ENCODE measurements at places on chromosomes 12 and 14.

DNA sequence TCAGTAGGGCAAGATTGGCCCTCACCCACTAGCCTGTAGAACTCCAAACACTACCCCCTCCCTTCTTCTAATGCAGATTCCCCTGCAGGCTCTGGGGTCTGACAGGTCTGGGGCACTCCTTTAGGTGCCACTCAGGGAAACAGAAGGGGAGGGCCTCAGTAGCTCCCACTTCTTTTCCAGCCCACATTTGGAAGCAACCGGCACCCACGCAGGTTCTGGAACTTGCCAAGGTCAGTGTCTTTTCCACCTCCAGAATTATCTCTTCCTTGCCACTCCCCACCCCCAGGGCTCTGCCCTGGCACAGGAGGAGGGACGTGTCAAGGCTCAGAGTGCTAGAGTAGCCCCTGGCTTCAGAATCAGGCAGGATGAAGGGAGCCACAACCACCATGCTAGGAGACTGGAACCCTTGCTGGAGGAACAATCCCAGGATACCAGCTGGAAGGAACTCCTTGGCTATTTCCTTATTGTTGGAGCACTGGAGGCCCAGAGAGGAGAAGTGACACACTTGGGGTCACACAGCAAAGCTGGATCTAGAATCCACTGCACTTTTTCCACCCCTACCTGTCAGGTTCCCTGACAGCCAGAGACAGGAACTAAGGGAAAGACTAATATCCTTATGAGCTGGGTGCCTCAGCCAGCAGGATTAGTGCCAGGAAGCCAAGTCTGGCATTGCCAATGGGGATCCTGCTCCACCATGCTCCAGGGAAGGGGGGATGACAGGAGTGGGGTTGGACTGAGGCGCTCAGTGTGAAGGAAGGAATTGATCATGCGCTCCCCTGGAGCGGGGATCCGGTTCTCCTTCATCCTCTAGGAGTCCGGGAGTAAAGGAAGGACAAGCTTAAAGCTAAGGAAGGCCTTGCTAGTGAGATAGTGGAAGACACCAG, 1.8 kb upstream of the FIGNL2 start:
- no peak for DNase-seq

GRCh38 chr12:19901841-19902240, 462.5 kb downstream of the AEBP2 start:
- no peak for DNase-seq

DNA sequence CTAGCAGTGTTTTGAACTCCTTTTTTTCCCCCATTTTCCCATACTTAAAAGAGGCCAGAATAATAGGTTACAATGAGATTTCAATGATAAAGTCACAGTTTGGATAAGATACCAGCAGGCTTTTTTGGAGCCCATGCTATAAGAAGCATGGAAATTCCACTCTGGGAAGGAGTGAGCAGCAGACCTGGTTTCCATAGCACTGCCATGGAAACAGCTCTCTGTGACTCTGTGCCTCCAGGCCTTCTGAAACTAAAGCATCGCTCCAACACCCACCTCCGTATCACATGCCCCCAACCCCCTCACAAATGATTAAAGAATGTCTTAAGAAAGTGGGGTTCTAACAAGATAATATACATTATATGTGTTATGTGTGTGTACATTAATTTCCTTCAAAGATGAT, 165.0 kb downstream of the GRIN2B start:
- DNase-seq: no peak

GRCh38 chr12:5177096-5177495, 133.4 kb downstream of the KCNA5 start:
- no peak for DNase-seq

DNA sequence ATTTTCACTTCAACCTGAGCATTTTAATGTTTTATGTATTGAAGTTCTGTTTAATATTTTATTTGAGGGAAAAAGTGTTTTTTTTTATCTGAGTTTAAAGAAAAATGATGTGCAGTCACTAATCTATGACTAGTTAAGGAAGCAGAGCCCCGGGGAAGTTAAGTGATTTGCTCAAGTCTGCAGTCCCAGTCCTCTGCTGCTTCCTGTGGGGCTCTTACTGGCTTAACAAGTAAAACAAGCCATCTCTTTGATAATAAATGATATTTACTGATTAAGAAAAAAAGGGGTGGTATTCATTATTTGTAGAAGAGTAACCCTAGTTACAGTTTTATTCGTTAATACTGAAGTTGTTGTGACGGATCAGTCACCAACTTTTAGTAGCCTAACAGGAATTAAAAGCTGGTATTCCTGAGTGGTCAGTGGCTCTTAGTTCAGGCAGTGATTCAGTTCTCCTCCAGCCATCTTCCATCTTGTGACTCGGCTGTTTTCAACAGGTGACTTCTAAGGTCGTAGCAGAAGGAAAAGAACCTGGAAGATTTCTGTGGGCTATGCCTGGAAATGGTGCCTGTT, 21.7 kb downstream of the BICDL1 start:
- DNase-seq: no peak

GRCh38 chr12:90102957-90103652, 394.5 kb upstream of the ATP2B1 start:
- DNase-seq: peak; percentile 56

GRCh38 chr12:90972226-90972625, 17.2 kb upstream of the CCER1 start:
- no peak for DNase-seq

- no peak for DNase-seq
These were observed 244.2 kb downstream of the SOX5 start for GRCh38 chr12:23704992-23705943.

DNA sequence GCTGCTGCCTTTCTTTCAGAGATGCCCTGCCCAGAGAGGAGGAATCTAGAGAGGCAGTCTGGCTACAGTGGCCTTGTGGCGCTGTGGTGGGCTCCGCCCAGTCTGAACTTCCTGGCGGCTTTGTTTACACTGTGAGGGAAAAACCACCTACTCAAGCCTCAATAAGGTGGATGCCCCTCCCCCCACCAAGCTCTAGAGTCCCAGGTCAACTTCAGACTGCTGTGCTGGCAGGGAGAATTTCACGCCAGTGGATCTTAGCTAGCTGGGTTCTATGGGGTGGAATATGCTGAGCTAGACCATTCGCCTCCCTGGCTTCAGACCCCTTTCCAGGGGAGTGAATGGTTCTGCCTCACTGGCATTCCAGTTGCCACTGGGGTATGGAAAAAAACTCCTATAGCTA, 25.6 kb downstream of the SPATA7 start:
- DNase-seq: no peak

GRCh38 chr14:99571303-99571986, 32.6 kb downstream of the CCDC85C start:
- no peak for DNase-seq

- DNase-seq: peak; percentile 89
These were observed 21.2 kb downstream of the PRPF40B start for GRCh38 chr12:49644620-49644994.

DNA sequence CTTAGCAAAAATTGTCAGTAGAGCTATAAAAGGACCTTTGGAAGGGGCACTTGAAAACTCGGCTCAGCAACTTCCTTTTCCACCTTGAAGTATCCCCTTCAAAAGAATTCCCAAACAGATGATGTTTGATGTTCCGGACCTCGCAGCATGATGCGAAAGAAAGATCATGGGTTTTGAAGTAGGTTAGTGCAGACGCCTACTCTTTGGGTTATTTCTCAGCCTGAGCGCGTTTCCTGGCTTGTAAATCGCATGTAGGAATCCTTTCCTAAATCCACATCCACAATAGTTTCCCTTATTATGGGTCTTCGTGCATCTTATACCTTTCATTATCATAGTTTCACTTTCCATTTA, 584 bp upstream of the NEDD1 start:
- no peak for DNase-seq

GRCh38 chr12:49963976-49964815, 2.5 kb downstream of the AQP5 start:
- no peak for DNase-seq

DNA sequence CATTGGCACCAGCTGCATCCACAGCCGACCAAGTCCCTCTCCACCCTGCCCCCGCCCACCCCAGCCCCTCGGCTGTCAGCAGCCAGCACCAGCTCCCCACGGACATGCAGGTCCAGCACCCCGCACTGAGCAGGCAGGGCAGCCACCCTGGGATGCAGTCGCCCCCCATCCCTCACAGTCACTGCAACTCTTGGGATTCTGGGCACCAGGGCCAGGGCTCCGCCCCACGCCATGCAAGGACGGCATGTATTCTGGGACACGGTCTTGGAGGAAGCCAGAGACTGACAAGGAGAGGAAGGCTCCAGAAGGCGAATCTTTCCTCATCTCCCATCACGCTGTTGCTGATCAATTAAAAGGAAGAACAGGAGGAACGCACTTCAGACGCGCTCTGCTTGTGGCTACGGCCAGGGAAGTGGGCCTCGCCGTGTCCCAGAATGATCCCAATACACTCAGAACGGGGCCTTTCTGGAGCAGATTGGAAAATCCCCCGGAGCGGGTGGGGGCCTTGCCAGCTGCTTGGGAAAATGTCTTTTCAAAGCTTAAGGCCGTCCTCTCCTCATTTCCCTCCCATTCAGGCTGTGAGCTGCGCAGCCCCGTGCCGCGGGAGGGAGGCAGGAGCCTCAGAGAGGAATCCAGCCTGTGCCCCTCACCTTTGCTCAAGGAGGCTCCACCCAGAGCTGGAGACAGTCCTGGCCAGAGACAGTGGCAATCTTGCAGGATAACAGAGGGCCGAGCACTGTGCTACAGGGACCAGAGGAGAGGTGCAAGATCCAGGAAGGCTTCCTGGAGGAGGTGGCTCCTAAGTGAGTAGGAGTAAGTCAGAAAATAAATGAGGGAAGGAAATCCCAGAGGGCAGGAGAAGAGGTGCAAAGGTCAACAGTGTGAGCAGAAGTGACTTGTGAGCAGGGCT, 54.1 kb upstream of the DIO3 start:
- DNase-seq: no peak

- DNase-seq: no peak
These were observed 21.5 kb upstream of the SLC25A3 start for GRCh38 chr12:98572010-98572409.

GRCh38 chr12:41277100-41277945, 89.2 kb downstream of the PDZRN4 start:
- peak; percentile 64 for DNase-seq

- no peak for DNase-seq
These were observed 66.5 kb upstream of the MON2 start for GRCh38 chr12:62400135-62400534.

GRCh38 chr12:48008950-48009349, 4.7 kb upstream of the COL2A1 start:
- DNase-seq: no peak

DNA sequence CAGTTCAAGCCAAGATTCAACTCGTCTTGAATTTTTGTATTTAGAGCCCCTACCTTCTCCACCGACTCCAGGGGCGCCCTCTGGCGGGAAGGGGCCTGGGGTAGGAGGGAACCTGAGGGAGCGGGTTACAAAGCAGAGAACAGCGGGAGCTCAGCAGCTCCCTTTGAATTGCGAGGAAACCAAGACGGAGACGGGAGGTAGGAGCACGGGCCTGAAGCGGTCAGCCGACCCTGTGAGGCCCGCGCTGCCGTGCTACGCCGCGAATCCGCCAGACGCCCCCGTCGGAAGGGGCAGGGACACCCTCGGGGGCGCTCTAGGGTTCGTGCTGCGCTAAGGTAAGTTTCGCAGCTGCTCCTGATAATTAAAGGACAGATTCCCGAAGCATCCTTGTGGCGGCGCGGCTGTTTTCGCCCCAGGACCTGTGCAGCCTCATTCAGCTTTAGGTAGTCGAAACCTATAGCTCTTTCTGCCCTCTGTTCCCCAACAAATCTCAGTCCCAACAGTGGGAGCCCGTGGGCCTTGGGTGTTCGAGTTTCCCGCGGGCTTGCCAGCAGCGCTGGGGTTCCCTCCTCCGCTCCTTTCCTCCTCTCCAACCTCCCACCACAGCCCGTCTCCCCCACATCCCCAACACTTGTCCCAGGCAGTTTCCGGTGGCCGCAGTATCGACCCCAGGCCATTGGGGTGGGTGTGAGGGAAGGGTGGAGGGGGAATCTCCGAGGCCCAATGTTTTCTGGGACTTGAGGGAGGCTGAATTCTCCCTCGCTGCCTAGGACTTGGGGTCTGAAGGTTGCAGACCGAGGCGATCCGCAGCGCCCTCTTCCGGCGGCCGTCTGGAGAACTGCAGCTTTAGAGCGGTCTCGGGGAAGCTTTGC, 5.1 kb upstream of the NKX2-1 start:
- DNase-seq: peak; percentile 46

- DNase-seq: peak; percentile 18
These were observed 36.7 kb downstream of the LRRIQ1 start for GRCh38 chr12:85072826-85073225.

- DNase-seq: peak; percentile 53
These were observed 624.1 kb upstream of the FOXG1 start for GRCh38 chr14:28142400-28143015.

DNA sequence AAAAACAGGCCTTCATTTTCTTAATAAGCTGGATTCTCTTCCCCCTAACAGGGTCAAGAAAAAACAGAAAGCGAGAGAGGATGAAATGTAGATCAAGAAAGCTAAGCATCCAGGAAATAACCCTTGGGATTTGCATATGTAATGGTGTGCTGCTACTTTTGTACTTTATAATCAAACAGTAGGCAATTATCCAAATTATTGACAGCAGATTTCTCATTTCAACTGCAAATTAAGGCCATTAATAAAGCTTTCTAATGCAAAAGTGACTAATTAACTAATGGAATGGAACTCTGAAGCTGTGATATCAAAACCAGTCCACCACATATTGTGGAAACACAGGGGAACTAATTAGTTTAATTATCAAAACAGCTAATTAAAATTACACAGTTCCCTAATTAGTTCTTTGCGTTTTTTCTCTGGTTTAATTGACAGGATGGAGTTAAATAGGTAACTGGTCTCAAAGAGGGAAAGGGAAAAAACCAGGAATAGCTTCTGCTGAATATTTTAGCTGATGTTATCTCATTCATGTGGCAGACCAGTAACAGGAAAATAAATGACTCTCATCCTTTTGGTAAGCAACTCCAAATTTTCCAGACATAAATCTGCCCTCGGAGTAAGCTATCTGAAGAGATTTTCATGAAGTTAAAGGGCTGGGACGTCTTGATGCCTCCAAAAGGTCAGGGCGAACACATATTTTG, 182.7 kb upstream of the LMO3 start:
- DNase-seq: no peak

DNA sequence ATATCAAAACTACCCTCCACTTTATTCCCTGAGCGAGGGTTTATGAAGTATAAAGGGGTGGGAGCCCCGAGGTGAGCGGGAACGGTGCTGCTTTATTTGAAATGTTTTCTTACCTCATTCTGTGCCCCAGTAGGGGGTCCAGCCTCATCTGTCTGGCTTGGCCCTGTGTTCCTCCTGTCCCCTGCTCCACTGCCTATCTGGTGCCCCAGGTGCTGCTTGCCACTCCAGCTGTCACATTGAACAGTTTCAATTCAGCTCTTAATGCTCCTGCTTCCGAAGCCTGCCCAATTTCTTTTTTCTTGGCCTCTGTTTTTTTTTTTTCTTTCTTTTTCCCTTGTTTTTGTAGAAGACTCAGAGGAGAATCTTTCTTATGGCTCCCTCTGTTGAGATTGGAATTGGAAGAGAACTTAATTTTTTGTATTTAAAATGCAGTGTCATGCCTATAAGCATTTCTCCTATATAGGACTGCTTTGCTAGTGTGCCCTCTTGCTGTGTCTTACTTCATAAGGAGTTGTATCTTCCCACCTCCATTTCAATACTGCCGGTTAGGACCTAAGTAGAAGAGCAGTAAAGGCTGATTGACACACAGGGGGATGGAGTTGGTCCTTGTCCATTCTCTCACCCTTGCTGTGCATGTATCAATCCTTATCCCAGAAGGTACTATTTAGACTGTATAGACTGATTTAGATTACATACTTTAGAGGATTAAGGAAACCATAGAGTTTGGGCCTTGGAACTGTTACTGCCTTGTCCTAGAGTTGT, 2.3 kb downstream of the ATXN7L3B start:
- no peak for DNase-seq

All from astrocyte of the hippocampus (primary cell).